ENCODE measurements at places on chromosomes 4 and X.

GRCh38 chr4:146522869-146523205 lies 1.1 kb upstream of the SLC10A7 start:
- DNase-seq: peak; percentile 32

DNA sequence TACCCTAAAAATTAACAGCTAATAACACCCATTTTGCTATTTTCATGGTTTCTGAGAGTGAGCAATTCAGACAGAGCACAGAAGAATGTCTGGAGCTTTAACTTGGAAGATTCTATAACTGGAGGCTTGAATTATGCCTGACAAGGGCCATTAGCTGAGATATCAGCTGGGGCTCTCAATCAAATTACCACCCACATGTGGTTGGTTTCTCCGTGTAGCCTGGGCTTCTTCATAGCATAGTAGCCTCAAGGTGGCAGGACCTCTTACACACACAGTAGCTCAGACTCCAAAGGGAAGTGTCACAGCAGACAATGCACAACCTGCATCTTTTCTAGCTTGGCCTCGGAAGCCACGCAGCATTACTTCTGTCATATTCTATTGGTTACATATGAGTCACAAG lies 127.3 kb downstream of the EFHC2 start:
- DNase-seq: no peak

GRCh38 chrX:30762755-30763154 lies 109.5 kb downstream of the GK start:
- DNase-seq: no peak

DNA sequence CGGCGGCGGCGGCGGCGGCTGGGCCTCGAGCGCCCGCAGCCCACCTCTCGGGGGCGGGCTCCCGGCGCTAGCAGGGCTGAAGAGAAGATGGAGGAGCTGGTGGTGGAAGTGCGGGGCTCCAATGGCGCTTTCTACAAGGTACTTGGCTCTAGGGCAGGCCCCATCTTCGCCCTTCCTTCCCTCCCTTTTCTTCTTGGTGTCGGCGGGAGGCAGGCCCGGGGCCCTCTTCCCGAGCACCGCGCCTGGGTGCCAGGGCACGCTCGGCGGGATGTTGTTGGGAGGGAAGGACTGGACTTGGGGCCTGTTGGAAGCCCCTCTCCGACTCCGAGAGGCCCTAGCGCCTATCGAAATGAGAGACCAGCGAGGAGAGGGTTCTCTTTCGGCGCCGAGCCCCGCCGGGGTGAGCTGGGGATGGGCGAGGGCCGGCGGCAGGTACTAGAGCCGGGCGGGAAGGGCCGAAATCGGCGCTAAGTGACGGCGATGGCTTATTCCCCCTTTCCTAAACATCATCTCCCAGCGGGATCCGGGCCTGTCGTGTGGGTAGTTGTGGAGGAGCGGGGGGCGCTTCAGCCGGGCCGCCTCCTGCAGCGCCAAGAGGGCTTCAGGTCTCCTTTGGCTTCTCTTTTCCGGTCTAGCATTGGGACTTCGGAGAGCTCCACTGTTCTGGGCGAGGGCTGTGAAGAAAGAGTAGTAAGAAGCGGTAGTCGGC lies 528 bp downstream of the FMR1 start:
- peak; percentile 54 for DNase-seq

DNA sequence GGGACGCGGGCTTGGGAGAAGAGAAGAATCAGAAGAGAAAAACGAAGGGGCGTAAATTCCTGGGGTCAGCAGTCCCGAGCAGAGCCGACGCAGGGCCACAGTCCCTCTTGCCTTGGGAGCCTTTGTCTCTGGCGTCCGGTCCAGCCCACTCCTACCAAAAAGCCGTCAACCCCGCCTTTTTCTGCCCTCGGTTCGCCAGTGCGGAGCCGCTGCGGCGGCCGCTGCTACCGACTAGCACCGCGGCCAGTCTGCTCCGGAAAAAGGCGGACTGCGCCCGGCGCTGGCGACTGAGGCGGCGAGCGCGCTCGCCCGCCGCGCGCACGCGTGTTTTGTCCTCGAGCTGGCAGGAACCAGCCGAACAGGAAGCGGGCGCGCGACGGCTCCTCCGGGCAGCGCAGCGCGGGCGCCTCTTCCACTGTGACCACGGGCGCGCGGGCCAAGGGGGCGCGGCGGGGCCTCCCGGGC lies 502 bp downstream of the HNRNPDL start:
- DNase-seq: no peak
